ENCODE measurements at places on chromosomes 3 and 15. TPM values are rescaled to one million over a fixed set of nuclear protein-coding genes. Genes with fewer than 3 reads are reported as not detected.

DNA sequence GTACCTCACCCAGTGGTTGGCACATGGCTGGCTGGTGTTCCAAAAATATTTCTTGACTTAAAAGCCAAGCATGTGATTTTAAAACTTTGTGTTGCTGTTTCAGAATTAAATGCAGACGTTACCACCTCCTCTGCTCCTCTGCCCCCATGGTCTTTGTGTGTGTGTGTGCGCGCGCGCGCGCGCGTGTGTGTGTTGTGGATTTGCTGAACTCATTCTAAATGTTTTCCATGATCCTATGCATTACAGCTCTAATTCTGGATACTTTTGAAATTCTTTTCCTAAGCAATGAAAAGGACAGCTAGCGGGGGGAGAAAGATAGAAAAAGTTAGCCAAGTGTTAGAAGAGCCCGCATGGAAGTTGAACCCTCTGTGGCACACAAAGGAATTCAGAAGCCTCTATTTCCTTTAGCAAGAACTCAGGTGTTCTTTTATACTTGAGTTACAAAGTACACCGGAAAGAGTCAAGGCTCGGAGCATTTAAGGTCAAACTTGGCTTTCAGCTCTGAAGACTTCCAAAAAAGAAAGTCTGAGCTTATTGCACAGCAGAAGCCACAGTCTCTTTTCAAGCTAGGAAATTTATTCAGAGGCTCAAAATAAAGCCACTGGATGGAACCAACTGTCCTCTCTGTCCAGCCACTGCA lies 350.5 kb upstream of the TBL1XR1 start:
- DNase-seq = no peak

GRCh38 chr15:74656935-74657535 lies 38.8 kb downstream of the EDC3 start:
- DNase-seq = no peak

DNA sequence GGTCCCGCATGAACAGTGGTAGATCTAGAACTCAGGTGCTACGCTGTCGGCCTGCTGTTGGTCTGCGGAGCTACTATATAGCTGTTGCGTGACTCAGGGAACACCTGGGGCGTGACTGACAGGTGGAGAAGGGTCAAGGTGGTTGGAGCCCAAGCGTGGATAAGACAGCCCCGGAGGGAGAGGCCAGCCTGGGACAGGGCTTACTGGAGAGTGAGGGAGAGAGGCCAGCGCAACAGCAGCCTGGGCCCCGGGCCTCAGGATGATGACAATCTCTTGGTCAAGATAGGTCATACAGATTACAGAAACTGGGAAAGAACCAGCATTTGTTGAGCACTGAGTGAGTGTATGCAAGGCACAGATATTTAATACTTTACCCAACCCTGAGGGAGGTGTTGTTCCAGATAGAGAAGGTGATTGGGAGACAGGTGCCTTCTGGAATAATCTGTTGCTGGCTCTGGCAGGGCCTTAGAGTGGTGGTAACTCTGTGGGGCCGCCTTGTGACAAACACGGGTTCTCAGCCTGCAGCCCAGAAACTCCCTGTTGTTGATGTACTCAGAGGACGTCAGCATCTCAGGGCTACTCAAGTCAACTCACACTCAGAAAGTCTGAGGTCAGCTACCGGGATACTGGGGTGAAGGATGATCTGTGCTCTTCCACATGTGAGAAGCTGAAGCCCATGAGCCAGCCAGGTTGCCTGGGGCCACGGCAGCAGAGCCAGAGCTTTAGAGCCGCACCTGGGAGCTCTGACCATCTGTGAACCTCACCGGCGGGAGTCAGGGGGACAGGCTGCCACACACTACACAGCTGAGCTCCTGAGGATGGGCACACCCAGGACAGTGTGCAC lies 265.4 kb upstream of the HES1 start:
- DNase-seq = no peak

- DNase-seq = no peak
Measured at GRCh38 chr3:187342255-187342654, 25.9 kb upstream of the RTP4 start.

DNA sequence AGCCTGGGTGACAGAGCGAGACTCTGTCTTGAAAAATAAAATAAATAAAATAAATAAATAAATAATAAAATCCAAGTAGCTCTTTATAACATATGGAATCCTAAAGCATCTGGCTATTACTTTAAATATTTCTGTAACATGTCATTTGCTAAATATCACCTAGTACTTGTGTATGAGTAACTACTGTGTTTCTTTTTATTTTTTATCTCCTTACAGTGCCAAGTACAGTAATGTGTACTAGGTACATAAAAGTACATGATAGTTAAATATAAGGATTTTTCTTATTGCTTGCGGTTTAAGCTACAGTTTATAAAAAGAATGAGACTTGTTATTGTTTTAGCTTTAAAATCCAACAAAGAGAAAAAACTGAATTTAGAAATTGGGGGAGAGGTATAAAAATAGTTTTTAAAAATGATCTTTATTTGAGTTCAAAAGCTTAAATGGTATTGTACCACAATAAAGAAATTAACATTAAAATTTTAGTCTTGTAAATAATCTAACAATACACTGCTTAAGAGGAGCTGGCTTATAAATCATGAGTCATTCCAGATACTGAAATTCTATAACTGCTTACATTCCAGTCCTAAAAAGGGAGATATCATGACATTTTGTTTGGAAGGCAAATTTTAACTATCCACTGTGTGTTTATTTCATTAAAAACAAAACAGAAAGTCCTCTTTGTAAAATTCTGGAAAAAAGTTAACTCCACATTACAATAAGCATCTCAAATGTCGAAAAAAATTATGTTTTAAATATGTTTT lies 73.1 kb downstream of the FGF7 start:
- no peak for DNase-seq

DNA sequence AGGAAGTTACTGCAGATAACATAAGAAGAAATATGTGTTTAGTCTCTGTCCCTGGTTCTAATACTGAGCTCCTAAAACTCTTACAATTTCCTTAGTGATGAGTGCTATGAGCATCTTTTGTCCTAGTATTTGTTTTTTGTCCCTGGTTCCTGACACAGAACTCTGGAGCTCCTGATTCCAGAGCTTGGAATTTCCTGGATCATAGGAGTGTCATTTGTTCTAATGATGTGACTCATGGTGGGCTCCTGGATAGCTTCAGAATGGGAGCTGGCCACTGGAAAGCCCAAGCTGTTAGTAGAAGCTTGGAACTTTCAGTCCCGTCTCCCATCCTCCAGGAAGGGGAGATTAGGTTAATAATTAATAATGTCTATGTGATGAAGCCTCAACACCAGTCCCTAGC lies 98.2 kb downstream of the CNTN6 start:
- DNase-seq = no peak

DNA sequence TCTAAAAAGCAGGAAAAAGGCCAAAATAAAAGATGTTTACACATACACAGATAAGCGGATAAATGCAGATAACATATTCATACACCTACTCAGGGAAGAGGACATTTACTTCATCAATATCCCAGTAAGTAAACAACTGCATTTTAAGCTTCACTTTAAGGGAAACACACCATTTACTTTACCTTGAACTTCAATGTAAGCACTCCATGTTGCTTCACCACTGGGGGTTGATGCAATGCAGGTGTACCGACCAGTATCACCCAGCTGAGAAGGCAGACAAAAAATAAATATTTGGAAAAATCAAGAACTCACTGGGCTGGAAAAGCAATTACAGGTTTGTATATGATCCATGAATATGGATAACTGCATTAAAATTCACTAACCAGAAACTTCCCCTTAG lies 1099.5 kb downstream of the ROBO1 start:
- no peak for DNase-seq

DNA sequence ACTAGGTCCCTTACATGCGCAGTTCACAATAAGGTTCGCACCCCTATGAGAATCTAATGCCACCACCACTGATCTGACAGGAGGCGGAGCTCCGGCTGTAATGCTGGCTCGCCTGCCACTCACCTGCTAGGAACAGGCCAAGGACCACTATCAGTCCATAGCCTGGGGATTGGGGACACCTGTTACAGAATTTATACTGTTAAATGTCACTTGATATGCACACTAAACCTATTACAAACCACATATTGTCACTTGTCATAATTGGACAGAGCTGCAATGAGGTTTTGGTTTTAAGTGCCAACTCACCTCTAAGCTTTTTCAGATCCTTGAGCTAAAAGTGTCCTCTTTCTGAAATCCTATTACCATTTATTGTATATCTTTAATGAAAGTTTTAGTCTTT lies 507.9 kb upstream of the TPRG1 start:
- DNase-seq = no peak

DNA sequence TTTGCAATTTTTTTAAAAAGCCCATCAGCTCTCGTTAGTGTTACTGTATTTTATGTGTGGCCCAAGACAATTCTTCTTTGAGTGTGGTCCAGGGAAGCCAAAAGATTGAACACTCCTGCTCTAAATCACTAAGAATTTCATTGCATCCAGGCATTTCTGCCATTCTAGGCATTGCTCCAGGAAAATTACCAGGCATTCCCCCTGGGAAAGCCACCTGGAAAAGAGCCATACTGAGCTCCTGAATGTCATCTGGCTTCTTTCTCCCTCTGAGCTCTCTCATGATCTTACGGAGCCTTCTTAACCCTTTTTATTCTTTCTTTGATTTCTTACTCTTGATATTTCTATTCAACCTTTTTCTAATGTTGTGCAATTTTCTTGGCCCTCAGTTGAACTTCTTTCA lies 202.2 kb downstream of the DOCK3 start:
- DNase-seq = no peak

DNA sequence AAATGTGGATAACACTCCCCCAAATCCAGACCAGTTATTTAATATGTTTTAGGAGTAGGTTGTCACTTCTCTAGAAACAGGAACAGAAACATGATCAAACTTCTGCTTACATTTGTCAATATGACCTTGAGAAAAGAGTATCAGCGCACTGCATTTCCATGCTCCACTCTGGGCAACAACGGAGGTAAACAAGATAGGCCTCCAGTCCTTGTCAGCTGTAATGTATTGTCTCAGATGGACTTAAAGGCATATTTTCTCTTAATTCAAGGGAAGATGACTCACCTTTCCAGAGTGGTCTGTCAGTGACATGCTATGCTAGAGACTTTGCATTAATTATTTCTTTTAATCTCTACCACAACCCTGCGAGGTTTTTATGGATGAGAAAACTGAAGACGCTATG lies 51.6 kb upstream of the TCF12 start:
- no peak for DNase-seq

DNA sequence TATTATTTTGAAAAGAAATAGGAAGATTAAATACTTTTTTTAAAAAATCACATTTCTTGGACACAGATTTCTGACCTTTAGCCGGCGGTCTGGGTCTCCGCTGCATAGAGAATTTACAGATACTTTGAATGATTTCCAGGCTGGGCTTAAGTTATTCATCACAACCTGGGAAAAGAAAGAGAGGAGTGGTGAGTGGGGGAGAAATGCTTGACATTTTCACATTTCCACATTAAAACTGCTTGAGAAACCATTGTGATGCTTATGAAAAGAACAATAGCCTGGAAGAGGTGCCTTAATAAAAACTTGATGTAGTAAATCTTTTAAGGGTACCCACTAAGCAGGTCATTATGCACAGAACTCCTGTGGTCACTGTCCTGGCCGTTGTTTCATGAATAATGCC lies 166.8 kb upstream of the MRPL3 start:
- DNase-seq = no peak

DNA sequence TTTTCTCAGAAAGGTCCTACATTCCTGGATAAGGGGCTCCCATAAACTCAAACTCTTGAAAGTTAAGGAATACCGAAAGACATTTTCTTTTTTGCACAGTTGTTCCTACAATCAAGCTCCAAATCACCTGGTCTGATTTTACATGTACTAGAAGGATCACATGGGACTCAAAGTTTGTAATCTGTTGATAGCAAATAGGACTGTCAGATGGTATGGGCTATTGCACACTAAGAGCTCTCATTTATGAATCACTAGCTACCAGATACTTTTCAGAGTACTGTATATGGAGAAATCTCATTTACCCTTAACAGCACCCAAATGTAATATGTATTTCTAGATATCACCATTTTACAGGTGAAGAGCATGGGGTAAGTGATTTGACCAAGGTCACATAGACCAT lies 49.5 kb upstream of the CMSS1 start:
- DNase-seq = no peak

DNA sequence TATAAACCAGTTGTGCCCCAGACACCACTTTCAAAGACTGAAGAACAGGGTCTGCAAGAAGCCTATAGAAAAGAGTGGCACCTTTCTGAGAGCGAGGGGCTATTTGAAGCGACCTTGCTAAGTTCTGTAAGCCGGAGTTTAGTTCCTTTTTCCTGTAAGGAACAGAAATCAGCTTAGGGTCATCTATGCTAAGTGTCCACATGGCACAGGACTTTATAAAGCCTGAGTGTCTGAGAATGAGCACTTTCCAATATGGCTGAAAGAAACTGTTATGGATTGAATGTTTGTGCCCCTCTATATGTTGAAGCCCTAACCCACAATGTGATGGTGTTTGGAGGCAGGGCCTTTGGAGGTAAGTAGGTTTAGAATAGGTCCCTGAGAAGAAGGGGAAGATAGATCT lies 4.0 kb upstream of the A4GNT start:
- no peak for DNase-seq

DNA sequence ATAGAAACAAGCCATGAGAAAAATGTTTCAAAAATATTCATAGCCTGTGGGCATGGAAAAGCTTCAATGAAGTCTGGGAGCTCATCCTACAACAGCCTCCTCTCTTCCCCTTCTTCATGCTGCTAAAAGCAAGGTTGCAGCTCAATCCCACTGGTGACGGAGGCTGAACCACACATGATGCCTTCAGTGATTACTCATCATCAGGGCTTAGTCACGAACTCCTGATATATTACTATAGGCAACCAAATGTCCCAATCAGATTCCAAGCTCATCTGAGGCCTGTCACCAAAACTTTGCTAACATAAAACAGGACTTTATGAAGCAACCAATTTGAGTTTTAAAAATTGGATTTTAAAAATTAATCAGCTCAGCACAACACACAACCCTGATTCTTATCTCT lies 24.0 kb upstream of the SLC24A5 start:
- DNase-seq = no peak

OSBPL10 gene
- total RNA-seq = 18.9 TPM

CLDN18 gene
- not detected for total RNA-seq

PLSCR5 gene
- total RNA-seq = not detected
